ENCODE measurements at places on chromosomes 5 and 9.

GRCh38 chr5:120083851-120084542, 380.1 kb upstream of the PRR16 start:
- DNase-seq, result no peak

DNA sequence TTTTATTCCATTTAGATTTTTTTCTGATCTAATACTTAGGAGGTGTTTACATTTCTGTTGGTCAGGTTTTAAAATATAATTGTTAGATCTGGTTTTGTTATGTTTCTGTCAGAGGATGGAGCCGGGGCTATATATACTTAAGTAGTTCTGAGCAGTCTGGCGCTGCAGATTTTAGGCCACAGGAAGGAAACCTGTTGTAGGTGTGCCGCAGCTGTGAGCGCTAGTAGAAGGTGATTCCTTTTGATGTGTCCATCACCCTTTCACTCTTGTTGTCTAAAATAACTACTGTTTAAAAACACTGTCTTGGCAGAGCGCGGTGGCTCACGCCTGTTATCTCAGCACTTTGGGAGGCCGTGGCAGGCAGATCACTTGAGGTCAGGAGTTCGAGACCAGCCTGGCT, 17.0 kb downstream of the ZBTB34 start:
- DNase-seq, result no peak

GRCh38 chr9:70392850-70393249, 21.6 kb downstream of the KLF9 start:
- DNase-seq, result no peak

DNA sequence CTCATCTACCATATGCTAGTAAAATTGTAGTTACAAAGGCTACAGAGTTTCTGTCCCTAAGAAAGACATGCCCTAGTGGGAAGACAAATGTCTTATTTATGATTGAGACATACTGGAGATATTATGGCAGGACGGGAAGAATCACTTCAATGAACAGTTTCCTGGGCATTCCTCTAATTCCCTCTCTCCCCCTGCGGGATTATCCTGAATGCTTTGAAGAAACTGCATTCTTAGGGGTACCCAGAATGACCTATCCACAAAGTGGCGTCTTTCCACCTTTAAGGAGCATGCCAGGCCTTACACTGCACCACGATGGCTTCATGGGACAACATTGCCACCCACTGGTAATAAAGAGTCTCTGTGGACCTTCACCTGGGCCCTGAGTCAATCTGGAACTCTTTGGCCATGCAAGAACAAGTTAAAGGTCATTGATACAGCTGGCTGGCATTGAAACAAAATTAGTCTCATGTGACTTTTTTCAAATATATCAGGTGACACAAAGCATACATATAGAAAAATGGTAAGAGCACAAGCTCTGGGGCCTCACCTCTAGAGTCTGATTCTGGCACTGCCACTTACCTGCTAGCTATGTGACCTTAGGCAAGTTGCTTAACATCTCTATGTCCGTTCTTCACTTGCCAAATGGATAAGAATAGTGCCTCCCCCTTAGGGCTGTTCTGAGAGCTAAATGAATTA, 32.0 kb downstream of the ANKRD55 start:
- peak; percentile 30 for DNase-seq

DNA sequence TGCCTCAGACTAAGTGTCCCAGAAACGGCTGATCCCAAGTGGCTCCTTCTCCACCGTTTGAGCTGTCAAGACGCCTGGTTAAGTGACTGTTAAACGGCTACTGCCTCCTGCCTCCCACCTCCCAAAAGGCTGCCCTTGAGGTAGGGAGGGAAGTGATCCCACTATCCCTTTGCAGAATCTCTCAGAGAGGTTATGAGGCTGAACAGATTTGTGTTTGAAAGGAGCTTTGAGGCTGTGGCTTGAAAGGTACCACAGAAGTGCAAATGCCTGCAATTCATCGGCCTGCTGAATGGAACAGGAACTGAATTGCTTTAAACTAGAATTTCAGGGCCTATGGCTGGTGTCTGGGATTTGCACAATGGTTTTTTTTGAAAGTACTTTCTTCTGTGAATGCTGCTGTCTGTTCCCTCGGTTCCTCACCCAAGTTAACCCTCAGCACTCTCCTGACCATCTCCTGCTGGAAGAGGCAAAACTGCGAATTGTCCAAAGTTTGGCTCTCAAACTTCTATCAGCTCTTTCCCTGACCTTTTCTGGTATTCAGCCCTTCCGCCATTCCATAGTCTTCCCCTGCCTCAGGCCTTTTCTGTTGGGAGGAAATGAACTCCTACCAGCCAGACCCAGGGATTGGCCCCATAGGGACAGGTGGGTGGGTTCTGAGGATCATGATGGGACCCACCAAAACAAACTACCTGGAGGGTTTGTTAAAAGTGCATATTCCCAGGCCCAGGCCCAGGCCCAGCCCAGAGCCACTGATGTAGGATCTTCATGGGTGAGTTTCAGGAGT, 453.3 kb downstream of the KDM4C start:
- DNase-seq, result no peak

- DNase-seq, result no peak
These were observed 2.7 kb downstream of the OR2V2 start for GRCh38 chr5:181149806-181150733.

DNA sequence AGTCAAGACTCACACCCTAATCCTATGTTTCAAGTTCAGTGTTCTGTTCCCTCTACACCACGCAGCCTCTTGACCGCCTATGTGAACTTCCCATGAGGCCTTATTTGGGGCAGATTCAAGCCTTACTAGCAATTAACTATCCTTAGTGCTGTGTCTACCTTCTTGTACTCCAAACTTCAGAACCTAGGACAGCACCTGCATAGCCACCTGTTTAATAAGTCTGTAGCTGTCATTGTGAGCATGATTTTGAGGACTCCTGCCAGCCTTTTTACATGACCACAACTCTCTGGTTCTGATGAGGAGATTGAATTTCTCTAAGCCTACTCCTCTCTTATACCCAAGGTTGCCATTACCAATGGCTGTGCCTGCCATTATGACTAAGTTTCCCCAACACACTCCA, 50.8 kb upstream of the PCSK1 start:
- no peak for DNase-seq

GRCh38 chr5:179432547-179432946, 87.3 kb upstream of the ADAMTS2 start:
- DNase-seq, result no peak

- no peak for DNase-seq
These were observed 58.1 kb downstream of the EBF1 start for GRCh38 chr5:159041444-159042198.

DNA sequence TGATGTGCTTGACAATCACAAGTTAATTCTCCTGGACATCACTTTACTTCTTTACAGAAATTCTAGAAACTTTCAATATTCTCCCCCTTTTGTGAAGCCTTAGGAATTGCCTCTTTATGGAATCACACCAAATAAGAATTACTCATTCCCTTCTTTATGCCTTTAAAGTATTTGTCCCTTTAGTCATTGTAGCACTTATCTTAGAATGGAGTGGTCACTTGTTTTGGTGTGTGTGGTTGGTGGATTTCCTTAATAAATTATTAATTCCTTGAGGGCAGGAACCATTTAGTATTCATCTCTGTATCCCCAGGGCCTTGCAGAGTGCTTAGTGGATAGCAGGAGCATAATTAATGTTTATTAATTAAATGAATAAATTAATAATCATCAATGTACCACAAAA, 307.0 kb downstream of the ARRDC3 start:
- no peak for DNase-seq

- DNase-seq, result peak; percentile 76
These were observed 20.3 kb downstream of the PTPA start for GRCh38 chr9:129131300-129132145.

DNA sequence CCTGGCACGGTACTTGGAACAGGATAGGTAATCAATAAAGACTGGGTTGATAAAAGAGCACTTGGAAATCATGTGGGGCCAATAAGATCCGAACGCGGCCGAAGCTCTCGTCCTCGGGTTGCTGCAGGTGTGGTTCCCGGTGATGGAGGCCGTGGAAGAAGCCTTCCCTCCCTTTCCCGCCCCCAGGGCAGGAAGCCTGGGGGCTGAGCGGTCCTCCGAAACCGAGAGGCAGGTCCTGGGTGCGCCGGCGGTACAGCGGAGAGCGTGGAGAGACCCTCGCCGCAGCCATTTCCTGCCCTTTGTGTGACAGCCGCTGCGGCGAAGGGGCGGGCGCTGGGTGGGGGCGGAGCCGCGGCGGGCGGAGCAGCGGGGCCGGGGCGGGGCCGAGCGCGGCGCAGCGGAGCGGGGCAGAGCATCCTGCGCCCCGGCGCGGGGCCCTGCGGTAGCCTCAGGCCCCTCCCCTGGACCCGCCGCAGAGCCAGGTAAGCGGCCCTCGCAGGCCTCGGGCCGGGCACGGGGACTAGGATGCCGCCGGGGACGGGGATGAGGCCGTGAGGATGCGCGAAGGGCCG, at the start of gene CYFIP2:
Gene CYFIP2 (plus strand): TSS at position 410 of the 572 bp plus-strand sequence. CDS start 19,239 bp downstream, outside the sequence.
- peak; percentile 78 for DNase-seq

- DNase-seq, result no peak
These were observed 120.5 kb downstream of the C5orf15 start for GRCh38 chr5:133847886-133848285.

DNA sequence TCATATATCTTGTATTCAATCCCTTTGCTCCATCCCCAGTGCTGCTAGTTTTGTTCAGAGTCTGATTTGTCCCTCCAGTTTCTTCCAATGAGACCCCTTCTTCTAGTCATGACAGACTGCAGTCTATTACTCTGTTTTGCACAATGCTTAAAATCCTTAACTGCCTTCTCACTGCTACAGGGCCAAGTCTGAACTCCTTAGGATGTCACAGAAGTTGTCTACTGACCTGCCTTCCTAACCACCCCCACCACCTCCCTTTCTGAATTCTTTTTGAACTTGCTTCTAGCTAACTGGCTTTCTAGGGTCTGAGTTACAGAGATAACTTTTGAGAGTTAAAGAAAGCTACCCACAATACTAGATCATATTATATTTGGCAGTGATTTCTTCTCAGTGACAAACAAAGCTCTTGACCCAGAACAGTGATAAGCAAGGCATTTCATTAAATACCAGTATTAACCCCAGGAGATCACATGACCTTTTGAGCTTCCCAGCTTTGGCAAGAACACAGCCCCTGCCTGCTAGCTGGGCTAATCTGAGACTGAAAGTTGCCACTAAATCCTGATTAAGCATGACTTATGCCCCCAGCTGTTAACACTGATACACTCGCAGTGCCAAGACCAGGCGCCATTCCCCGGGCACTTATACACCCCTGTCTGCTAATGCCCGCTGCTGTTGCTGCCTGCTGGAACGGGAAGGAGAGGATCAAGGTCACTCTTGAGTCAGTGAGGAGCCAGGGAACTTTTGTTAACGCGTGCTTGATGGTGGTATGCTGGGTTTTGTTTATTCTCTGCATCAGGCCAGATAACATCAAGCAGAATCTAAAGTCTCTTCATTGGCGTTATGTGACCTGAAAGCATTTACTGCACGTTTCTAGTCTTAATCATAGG, 36.4 kb upstream of the ADAMTSL1 start:
- no peak for DNase-seq

GRCh38 chr5:174799121-174799520, 74.7 kb downstream of the MSX2 start:
- no peak for DNase-seq

DNA sequence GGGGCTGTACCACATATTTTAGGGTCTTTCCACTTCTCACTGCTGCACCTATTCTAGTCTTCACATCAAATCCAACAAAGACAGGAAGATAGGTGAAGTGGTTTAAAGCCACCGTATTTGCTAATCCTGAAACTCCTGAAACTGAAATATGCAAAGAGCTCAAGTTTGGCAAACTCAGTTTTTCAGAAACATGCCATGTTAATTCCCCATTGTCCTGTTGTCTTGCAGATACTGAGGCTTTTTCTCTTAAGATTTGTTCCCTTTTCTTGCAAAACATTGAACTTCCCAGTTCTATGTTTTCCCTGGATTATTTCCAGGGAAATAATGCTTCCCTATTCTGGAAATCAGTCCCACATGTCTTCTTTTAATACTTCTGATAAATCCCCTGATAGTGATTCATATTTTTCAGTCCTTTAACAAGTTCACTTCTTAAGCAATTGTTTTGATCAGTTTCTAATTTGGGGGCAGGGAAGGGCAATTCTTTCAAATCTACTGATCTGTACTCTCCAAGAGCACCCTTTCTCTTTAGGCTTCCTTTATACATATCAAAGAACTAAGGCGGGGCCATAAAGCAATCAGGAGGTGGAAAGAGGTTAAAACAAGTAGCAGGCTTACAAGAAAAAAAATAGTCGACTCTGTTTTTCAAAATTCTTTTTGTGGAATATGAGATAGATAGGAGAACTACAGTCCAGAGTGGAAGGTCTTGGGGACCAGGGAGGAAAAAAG, 648.5 kb downstream of the BNC2 start:
- no peak for DNase-seq

All from activated T-cell treated with anti-CD3 and anti-CD28 coated beads for 1 hour (primary cell).